Epithelial cell of prostate (primary cell): ENCODE measurements at places on chromosomes 6 and 20.
A peak's percentile ranks its signal among the peaks of the same experiment; 100 is the strongest.

- DNase-seq: peak; percentile 89
Observed at GRCh38 chr6:42224222-42225028, 6.8 kb upstream of the MRPS10 start.

- DNase-seq: no peak
Observed at GRCh38 chr6:3910106-3910663, 61.0 kb downstream of the FAM50B start.

GRCh38 chr6:133710826-133711225 lies 178.1 kb upstream of the TCF21 start:
- no peak for DNase-seq

DNA sequence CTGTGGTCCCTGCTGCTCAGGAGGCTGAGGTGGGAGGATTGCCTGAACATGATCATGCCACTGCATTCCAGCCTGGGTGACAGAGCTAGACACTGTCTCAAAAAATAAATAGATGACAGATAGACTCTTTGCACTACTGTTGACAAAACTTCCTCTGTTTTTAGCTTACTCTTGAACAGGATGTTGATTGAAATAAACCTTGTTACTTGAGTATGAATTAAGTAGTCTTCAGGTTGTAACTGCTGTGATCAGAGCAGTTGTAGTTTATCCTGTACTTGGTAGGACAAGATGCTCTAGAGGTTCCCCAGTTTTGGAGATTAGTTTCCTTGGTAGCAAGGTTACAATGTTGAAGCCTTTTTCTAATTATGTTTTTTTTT lies 1.5 kb downstream of the GTF3C6 start:
- DNase-seq: no peak

- DNase-seq: no peak
Observed at GRCh38 chr6:26196846-26197635, 109.8 kb downstream of the HFE start.

DNA sequence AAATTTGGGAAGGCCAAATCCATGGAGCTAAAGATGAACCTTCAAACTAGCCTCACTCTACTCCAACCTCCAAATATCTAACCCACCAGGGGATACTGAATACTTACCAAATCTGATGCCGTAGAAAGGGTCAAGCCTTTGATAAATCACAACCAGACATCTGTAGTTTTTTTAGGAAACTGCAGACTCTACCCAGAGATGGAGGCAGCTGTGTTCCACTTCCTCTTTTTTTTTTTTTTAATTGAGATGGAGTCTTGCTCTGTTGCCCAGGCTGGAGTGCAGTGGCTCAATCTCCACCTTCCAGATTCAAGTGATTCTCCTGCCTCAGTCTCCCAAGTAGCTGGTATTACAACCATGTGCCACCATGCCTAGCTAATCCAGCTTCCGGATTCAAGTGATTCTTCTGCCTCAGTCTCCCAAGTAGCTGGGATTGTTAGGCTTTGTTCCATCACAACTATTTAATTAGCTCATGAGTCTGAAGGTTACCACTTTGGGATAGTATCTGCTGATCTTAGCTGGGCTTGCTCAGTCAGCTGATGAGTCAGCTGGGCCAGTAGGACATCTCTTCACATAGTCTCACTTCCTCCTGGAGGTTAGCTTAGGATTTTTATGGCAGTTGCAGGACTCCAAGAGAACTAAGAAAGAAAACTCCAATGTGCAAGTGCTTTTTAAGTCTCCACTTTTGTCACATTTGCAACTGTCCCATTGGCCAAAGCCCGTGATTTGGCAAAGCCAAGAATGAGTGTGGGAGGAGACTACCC lies 13.3 kb downstream of the FRK start:
- no peak for DNase-seq

- DNase-seq: no peak
Observed at GRCh38 chr6:4896401-4896800, 107.4 kb downstream of the RPP40 start.

DNA sequence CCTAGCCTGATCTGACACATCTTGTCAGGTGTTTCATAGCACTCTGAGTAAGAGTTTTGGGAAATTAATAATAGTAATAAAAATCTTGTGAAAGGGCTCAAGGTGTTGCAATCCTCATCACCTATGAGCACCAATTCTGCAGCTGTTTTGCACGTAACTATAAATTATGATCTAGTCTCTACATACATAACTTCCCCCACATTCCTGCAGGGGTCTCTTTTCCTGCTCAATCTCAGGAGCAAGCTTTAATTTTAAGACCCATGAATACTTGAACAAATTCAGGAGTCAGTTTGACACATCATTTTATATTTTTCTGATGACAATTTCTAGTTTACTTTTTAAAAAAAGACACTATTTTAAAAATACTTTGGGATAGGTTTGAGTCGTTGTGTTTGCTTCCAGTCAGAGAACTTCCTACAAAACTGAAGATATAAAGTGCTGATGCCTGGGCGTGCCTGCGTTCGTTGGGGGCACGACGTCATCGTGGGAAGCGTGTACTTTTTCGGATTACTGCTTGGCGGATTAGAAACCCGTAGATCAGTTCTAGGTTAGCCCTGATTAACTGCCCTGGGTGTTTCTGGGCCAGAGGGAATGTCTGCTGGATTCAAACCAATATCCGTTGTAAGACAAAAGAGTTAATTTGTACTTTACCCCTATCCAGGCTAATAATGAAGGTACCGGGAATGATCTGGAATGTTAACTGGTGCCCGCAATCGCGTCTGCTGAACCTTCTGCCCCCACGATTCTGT lies 1.0 kb upstream of the E2F3 start:
- DNase-seq: no peak

DNA sequence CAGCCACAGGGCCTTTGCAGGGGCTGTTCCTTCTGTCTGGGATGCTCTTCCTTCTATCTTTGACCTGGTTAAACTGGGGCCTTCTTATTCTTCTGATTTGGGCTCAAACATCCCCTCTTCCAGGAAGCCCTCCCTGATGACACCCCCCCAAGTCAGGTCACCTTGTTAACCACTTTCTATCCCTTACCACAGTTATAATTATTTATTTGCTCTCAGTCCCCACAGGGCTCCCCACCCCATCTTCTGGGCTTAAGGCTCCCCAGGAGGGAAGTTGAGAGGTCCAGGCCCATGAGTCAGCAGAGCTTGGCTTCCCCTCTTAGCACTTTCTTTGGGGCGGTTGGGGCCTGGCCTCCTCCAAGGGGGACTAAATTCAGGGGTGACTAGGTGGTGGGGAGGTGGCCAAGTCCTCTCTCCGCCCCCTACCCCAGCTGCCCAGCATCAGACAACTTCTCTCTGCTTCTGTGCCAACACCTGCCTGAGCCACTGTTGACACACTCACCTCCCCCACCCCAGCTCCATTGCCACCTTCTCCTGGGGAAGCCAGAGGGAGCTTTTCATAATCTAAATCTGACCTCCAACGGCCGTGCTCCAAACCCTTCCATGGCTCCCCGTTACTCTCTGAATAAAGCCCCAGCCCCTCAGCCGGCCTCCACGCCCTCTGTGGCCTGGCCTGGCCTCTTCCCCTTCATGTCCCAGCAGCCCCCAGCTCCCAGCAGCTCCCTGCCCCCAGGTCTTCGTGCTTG lies 70.0 kb downstream of the CEBPB start:
- DNase-seq: no peak

GRCh38 chr6:101231606-101232235 lies 161.8 kb upstream of the GRIK2 start:
- no peak for DNase-seq

DNA sequence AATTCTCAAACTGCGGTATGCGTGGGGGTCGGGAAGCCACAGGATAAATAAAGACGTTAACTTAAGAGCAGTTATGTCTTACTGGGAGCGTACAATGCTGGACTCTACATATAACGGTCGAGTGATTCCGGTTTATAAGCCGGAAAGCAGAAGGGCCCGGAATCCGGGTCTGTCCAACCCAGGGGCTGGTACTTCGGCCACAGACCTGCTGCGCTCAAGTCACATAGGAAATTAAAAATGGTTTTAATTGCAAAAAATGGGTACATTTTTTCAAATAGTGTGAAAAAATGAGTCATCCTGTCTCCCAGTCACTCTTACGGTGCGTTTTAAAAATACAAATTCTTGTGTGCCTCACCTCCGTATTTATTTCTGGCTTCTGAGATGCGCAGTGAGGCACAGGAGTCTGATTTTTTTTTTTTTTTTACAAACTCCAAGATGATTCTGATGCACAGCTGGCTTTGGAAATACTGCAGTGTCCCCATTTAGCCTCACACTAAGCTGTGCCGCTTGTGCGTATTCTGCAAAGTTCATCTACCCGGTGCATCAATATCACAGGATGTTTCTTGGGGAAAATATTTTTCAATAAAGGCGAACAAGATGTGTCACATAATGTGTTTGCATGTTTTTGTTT lies 1.0 kb downstream of the PCIF1 start:
- no peak for DNase-seq

- DNase-seq: no peak
Observed at GRCh38 chr6:100161782-100162365, 167.9 kb upstream of the MCHR2 start.

DNA sequence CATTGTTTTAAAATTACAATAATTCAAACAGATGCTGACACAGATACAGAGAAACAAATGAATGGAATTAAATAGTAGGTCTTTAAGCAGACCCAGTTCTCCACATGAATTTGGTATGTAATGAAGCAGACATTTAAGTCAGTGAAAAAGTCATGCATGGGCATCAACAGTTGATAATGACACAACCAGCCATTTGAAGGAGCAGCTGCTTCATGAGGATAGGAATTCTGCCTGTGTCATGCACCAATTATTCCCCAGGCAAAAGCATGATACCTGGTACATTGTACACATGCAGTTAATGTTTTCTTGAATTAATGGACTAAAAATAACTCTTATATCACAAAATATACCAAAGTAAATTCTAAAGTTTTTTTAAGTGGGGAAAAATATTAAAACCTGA lies 11.2 kb upstream of the HEY2 start:
- DNase-seq: no peak

- no peak for DNase-seq
Observed at GRCh38 chr6:37004044-37004980, 1.1 kb upstream of the FGD2 start.

GRCh38 chr20:31430568-31431115 lies 9.8 kb upstream of the DEFB123 start:
- no peak for DNase-seq
